Tibial nerve (tissue), 4 donors: ENCODE measurements at places on chromosomes 4 and X.
A peak's percentile ranks its signal among the peaks of the same experiment; 100 is the strongest.

DNA sequence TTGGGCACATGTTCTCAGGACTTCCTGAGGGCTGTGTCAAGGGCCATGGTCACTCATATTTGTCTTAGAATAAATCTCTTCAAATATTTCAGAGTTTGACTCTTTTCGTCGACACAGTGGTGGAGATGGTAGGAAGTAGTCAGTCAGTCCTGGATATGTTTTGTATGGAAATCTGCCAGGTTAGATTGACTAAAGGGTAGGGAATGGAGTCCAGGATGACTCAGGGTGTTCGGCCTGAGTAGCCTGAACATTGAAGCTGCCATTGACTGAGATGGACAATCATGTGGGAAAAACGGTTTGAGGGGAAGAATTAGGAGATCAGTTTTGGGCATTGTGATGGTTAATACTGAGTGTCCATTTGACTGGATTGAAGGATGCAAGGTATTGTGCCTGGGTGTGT is 177.1 kb upstream of the CENPE start:
- DNase-seq, result no peak

- no peak for DNase-seq
Observed at GRCh38 chr4:158125310-158125709, 47.5 kb downstream of the GASK1B start.

DNA sequence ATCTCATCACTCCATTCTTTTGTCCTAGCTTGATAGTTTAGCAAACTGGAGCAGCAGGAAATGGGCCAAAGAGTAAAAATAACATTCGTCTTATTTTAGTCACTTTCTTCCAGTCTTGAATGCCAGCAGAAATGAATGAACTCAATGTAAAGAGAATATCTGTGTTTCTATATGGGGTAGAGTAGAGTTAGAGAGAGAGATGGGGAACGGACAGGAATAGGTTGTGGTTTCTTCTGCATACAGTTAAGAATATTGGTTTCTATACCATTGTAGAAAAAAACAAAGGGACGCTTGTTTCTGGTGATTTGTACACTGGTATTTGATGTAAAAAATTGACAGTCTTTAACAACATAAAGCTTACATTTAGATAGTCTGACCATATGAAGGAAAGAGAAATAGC is 8.9 kb downstream of the GPR174 start:
- DNase-seq, result no peak

DNA sequence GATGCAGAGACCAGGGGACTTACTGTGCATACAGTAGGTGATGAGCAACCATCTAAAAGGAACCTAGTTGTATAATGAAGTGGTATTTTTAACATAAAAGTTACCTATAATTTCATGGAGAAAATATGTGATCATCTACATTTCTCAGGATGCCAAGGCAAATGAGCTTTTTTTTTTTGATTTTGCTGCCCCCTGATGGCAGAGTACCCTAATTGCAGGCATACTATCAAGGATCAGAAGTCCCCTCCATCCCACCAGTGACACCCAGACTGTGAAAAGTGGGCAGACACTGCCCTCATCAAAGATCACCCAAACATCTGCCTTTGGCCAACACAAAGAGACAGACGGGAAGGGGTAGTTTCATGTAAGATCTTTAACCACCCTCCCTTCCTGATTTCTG is 9.6 kb upstream of the ABLIM2 start:
- DNase-seq, result no peak

- DNase-seq, result no peak
Observed at GRCh38 chrX:80765220-80765625, 44.5 kb downstream of the BRWD3 start.

DNA sequence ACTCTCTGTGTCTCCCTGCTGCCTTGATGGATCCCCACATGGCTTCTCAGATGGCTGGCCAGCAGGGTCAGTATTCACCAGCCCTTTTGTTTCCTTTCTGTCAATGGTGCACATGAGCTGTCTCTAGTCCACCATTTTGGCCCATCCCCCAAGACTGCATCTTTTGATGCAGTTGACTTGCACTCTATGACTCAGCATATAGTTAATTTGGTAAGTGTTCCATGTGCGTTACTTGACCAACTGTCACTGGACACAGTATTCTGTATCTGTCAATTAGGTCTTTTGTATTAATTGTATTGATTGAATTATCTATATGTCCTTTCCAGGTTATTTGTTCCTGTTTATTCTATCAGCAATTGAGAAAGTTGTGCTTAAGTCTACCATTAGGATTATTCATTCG is 29.2 kb downstream of the PRDM5 start:
- no peak for DNase-seq

GRCh38 chr4:13529128-13529919 is 15.0 kb downstream of the NKX3-2 start:
- DNase-seq, result no peak

- DNase-seq, result no peak
Observed at GRCh38 chrX:68997511-68997910, 167.7 kb downstream of the PJA1 start.

DNA sequence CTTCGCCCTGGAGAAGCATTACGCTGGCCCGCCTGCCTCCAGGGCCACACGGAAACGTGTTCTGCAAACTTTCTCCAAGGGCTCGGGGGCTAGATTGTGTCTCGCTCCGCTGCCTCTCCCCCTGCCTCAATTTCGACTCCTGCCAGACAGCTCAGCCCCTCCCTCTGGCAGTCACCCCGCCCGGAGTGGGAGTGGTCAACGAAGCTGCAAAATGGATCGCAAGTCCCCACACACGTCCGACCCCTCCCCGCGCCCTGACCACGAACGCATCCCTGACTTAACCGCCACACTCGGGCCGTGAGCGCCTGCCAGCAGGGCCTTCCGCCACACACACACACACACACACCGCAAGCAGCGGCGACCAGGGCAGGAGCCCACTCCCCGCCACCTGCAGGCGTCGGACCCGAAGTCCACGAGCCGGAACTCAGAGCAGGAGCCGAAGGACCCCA is 47.0 kb upstream of the NKAP start:
- DNase-seq, result no peak

- no peak for DNase-seq
Observed at GRCh38 chr4:186266729-186267456, 904 bp downstream of the F11 start.

DNA sequence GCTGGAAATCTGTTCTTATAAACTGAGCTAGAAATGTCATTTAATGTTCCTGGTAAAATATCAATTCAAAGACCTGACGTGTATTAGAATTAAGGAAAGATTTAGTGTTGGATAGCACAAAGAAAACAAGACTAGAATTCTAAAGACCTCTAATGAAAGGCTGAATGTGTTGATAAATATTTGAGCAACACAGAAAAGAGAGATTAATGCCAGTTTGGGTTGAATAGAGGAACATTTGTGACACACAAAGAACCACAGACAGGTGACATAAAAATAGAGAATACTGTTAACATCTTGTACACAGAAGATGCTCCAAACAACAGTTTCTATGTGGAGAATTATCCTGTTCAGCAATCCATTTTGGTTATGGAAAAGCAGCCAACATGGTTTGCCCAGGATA is 222.1 kb upstream of the GALNT7 start:
- no peak for DNase-seq

DNA sequence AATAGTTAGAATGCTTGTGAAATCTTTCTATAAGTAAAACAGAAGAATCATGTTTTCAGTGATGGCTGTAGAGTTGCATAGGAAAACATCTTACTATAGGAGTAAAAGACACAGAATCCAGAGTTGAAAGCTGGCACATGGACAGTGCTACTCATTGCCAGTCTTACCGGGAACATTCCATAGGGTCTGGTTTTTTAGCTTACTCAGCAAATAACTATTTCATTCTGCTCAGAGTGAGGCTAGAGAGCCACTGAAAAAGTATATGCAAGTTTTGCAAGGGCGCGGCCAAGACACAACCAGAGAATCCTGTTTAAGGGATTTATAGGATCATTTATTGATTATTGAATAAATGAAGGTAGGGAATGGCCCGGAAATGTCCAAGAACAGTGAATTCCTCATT is 60.3 kb downstream of the MTHFD2L start:
- no peak for DNase-seq

GRCh38 chr4:139704915-139705485 is 39.4 kb downstream of the MGST2 start:
- DNase-seq, result no peak

GRCh38 chr4:137015426-137016409 is 516.6 kb downstream of the PCDH18 start:
- no peak for DNase-seq

DNA sequence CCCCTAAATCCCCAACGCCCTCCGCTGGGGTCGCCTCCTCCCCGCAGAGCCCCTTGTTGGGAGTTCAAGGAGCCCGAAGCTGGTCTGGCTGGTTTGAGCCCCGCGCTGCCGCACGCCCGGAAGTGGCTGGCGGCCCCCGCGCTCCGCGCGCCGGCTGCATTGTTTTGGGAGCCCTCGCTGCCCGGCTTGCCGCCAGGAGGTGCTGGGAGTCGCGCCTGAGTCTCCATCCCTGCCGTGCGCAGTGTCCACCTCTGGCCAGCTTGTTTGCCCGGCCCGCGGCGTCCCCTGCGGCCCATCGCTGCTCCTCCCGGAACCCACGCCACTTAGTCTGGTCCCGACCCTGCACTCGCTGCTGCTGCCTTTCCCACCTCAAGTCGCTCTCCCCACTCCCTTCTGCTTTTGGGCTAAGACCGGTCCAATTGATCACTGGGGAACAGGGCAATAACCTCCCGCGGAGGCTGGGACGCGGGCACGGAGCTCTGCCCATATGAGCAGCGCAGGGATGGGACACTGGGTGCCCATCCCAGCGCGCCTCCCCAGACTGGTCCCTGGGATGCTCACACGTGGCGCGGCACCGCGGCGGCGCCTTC is 2.2 kb upstream of the SFRP2 start:
- peak; percentile 41 for DNase-seq

DNA sequence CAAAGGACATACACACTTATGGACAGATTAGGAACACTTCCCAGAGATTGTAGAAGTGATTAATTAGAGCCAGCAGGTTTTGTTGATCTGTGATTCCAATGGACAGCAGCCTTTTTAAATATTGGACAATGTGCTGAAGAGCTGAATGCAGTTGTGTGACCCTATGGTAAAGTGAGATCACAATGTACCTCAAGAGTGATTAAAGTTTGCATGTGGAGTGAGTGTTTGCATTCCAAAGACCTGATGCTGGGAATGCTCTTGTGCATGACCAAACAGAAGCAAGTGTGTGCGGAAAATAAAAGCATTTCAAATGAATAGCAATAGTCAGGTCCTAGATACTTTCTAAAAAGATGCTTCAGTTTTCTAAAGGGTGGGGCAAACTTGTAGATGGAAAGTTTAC is 154.1 kb downstream of the BANK1 start:
- no peak for DNase-seq

GRCh38 chr4:8543623-8544022 is 36.6 kb upstream of the GPR78 start:
- no peak for DNase-seq
